ENCODE measurements at places on chromosomes 3 and 15.
A peak's percentile ranks its signal among the peaks of the same experiment; 100 is the strongest.

- peak; percentile 66 for DNase-seq
These were observed 134.3 kb downstream of the VGLL4 start for GRCh38 chr3:11509173-11510000.

DNA sequence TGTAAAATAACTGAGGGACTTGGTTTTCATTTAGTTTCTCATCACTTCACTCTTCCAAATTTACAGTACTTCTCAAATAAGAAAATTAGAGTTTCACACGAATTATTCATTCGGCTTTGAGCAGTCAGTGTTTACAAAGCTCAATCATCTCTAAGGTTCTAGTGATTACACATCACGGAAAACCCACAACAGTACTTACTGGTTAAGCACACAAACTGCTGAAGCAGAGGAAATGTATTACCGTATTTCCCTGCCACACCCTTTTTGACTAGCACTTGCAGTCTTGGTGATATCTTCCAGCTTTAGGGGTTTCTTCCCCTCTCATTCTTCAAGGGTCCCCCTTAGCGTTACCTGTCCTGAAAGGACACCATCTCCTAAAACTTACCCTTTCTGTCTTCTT lies 164.8 kb upstream of the CDIN1 start:
- no peak for DNase-seq

- no peak for DNase-seq
These were observed 18.8 kb upstream of the AMOTL2 start for GRCh38 chr3:134393074-134393473.

DNA sequence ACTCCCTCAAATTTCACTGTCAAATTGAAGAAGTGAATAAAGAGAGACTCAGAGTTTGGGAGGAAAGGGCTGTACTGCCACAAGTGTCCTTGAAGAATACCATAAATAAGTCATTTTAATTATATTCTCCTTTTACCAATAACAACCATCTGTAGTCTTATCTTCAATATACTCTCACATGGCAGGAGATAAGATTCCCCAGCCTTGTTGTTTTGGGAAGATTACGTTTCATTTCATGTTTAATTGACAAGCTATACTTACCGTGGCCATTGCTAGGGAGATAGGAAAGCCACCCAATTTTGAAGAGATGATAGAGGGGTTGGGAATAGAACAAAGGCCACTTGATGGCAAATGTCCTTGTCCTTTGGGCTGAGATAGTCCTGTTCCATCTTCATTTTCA lies 2.3 kb downstream of the MINDY4B start:
- DNase-seq, result no peak

- DNase-seq, result peak; percentile 85
These were observed at the start of gene MAGI1 for GRCh38 chr3:66038726-66039589. MAGI1 (minus strand) TSS chr3:66038918; CDS start chr3:66038308, 610 bp downstream.

All from SJCRH30 (cell line).